ENCODE measurements at places on chromosomes 4 and X.

GRCh38 chr4:185651137-185651677, 115.9 kb upstream of the PDLIM3 start:
- DNase-seq: no peak

- DNase-seq: no peak
These were observed 69.0 kb upstream of the HPF1 start for GRCh38 chr4:169826634-169827187.

DNA sequence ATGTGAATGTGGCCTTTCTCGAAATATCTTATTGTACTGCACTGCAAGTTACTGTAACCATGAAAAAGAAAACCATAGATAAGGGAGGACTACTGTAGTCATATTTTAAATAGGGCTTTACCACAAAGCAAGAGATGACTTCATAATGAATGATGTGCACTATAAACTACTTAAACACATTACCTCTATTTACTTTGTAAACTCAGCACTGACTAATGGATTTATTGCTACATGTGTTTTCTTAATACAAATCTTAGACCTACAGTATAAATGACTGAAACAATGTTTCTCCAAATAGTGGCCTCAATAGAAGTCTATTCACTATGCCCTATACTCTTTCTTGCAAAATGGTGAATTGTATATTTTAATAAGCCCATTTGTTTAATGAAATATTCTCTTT, 61.1 kb downstream of the HDX start:
- no peak for DNase-seq

GRCh38 chrX:36504625-36505024, 503.5 kb upstream of the FAM47C start:
- DNase-seq: no peak

DNA sequence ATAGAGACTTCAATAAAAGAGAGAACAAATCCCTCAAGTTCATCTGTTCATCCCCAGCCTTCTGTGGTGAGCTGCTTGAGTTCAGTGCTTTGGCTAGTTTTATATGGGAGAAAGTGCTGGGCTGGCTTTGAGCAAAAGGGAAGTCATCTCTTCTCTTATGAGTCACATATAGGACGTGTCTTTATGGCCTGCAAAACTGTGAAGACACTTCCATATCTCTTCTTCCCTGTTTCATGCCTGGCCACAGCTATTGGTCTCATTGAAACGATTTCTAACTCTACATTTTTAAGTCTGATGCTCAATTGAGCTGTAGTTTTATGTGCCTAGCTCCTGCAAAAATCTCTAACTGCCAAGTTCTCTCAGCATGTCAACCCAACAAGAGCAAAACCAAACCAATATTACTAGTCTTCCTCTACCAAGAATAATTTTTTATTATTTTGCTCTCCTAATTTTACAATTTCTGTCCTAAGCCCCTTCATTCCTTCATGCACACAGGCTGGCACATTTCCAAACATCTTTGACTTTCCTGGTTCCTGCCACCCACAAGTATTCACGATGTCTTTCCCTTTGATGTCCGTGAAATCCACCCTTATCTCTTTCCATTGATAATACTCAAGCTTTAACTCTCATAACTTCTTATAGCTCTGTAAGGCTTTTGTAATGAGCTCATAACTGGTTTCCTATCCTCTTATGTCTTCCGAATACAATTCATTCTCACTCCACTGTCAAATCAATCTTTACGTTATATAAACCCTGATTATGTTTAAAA, 165.3 kb downstream of the BTC start:
- no peak for DNase-seq

GRCh38 chrX:11532291-11533078, 133.2 kb downstream of the ARHGAP6 start:
- DNase-seq: no peak

- no peak for DNase-seq
These were observed 82.2 kb downstream of the STIM2 start for GRCh38 chr4:26942871-26943270.

DNA sequence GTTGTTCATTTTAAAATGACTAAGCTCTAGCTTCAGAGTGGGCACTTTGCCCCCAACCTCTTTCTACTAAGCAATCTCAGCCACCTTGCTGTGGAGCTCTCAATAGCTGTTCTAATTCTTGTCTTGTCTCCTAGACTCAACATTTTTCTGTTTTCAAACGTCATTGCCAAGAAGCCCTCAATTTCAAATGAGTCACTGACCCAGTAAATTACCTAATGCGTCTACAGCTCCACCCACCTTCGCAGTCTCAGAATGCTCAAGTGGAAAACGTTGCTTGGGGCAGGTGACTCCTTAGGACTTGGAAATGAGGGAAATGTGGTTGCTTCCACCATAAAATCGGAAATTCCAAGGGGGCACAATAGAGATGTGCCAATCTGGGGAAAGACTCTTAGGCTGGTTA, 59.0 kb downstream of the ING2 start:
- no peak for DNase-seq

GRCh38 chr4:175339100-175339707, 421.0 kb downstream of the ADAM29 start:
- DNase-seq: no peak

Data from NCI-H187 (cell line).